GM23248 (cell line): ENCODE measurements at places on chromosomes 12 and 14. TPM values are rescaled to one million over a fixed set of nuclear protein-coding genes. Genes with fewer than 3 reads are reported as not detected.

- no peaks in the 10 kb centered on the region for H3K36me3 ChIP-seq
- DNase-seq: peak; percentile 88
- H3K27me3 ChIP-seq: no peaks in the 10 kb centered on the region
- peaks cover 23% of the 10 kb centered on the region for H3K4me1 ChIP-seq
- no peak overlapping the region for H3K4me3 ChIP-seq
Measured at GRCh38 chr12:115232455-115233156, 548.6 kb upstream of the TBX3 start.

CLEC1B gene
- polyA plus RNA-seq: not detected in 2 replicates

BMP4 gene
- polyA plus RNA-seq: not detected in 2 replicates

GRCh38 chr12:6735448-6736191 lies 11.8 kb downstream of the COPS7A start:
- peak; percentile 80 for DNase-seq
- peaks cover 7% of the 10 kb centered on the region for H3K4me1 ChIP-seq
- no peak overlapping the region for H3K4me3 ChIP-seq
- H3K36me3 ChIP-seq: no peaks in the 10 kb centered on the region; the same call in 1 of the 2 replicates

- DNase-seq: peak; percentile 58
- H3K4me3 ChIP-seq: 0 out of 2 replicates have a peak overlapping the region, but pooled peaks have one; percentile 2
- H3K27ac ChIP-seq: no peak overlapping the region
- peaks cover 10% of the 10 kb centered on the region for H3K4me1 ChIP-seq
- no peaks in the 10 kb centered on the region for H3K36me3 ChIP-seq
Measured at GRCh38 chr12:58850826-58851225, 69.5 kb downstream of the LRIG3 start.

- no peaks in the 10 kb centered on the region for H3K4me1 ChIP-seq
- peak; percentile 20 for DNase-seq
- H3K36me3 ChIP-seq: peaks cover 9% of the 10 kb centered on the region; the same call in 1 of the 2 replicates
- no peak overlapping the region for H3K4me3 ChIP-seq
- no peak overlapping the region for H3K27ac ChIP-seq
Measured at GRCh38 chr14:50740856-50741255, 72.8 kb upstream of the SAV1 start.
